Sigmoid colon (tissue), 7 donors: ENCODE measurements at places on chromosomes 2 and 18. TPM values are rescaled to one million over a fixed set of nuclear protein-coding genes. Genes with fewer than 3 reads are reported as not detected.

Gene SLC23A3
- 0.36 TPM for total RNA-seq

Gene TMEM198
- total RNA-seq = 1.7 TPM

DNA sequence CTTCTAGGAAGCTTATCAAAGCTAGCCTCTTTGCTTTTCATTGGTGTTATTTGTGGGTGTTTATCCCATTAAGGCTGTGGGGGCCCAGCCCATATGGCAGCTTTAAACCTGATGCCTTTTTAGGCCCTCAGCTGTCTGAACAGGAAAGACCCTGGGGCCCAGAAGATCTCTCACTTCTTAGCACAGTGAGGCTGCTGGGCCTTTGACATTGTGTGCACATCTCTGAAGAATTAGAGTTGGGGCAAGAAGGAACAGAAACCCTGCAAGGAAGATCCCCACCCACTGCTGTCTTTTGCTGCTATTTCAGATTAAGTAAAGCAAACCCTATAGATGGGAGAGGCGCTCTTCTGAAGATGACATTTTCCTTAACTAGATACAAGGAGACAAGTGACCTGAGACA is 250.0 kb downstream of the SMAD2 start:
- H3K27me3 ChIP-seq = no peaks in the 10 kb centered on the region
- no peak overlapping the region for H3K27ac ChIP-seq
- no peak overlapping the region for H3K4me3 ChIP-seq
- no peaks in the 10 kb centered on the region for H3K36me3 ChIP-seq
- no peak for DNase-seq

DNA sequence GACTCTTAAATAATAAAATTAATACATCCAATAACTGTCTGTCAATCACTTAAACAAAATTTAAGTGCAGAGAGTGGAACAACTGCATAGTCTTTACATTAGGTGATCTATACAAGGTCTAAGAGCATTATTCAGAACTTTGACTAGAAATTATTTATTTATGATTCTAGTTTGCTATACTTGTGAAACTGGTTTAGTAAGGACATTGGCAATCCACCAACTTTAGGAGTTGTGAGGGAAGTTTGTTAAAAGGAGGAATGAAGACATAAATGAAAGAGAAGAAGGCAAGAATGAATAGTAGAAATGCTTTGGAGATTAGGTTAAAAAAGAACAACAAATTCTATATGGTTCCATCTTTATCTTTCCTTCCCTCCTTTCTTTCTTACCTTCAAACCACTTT is 217.5 kb downstream of the GPD2 start:
- H3K27me3 ChIP-seq = no peaks in the 10 kb centered on the region
- H3K36me3 ChIP-seq = no peaks in the 10 kb centered on the region
- H3K4me3 ChIP-seq = no peak overlapping the region
- peaks cover 4% of the 10 kb centered on the region for H3K4me1 ChIP-seq

- no peak overlapping the region for H3K4me3 ChIP-seq
- H3K27ac ChIP-seq = no peak overlapping the region
- no peaks in the 10 kb centered on the region for H3K4me1 ChIP-seq
- DNase-seq = no peak
These were observed 72.8 kb downstream of the DYSF start for GRCh38 chr2:71526141-71526540.
